ENCODE measurements at places on chromosomes 4 and X. TPM values are rescaled to one million over a fixed set of nuclear protein-coding genes. Genes with fewer than 3 reads are reported as not detected.

Gene IL21
- total RNA-seq = not detected

Gene SYNPO2
- total RNA-seq = 1.3 TPM

Gene SMC1A
- total RNA-seq = 70.4 TPM

Gene NCAPG
- total RNA-seq = 0.83 TPM

Gene PLAC1
- total RNA-seq = not detected

Gene ATOH1
- total RNA-seq = not detected

Gene PSAPL1
- total RNA-seq = not detected

- no peak for DNase-seq
These were observed 4.1 kb downstream of the POF1B start for GRCh38 chrX:85375333-85375738.

- no peak for DNase-seq
These were observed 117.7 kb downstream of the CRLF2 start for GRCh38 chrX:1094566-1095333.

- DNase-seq = no peak
These were observed 95.1 kb upstream of the LIMCH1 start for GRCh38 chr4:41442810-41443209.

GRCh38 chrX:19800821-19801374 lies 86.5 kb downstream of the SH3KBP1 start:
- no peak for DNase-seq

All from CD4-positive, alpha-beta memory T cell (primary cell).